ENCODE measurements at places on chromosomes 3 and 15. TPM values are rescaled to one million over a fixed set of nuclear protein-coding genes. Genes with fewer than 3 reads are reported as not detected.

The CD47 gene
- total RNA-seq = 126 TPM

DNA sequence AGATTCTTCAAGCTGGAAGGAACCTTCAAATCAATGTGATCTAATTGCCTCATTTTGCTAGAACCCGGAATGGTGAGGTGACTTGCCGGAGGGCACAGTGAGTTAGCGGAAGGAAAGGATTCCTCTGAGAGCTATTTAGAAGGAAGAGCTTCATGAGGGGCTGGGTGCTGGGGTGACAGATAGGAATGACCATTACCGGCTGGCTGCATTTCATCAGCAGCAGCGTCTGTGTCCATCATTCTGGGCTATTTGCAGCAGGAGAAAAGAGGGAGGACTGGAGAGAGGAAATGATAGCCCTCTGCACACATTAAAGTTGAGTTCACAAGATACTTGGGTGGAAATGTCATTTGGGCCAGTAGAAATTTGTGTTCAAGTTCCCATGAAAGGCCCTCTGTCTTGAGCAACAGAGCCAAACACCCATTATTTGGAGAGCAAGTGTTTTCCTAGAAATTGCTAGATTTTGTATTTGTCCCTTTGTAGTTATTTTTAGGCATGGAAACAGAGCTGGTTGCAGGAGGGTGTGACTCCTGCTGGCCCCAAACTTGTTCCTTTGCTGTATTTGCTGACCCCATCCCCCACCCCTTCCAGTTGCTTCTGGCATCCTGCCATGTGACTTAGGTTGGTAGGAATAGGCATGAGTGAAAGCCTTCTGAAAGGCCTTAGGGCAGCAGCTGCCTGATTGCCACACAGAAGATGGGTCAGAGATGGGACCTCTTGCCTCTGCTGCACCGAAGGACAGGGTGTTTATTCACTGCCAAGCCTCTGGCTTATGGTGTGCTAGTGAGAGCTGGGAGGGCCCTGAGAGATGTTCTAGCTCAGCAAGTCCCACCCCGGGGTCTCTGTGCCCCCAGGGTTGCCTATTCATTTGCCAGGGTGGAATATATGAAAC is 87.5 kb upstream of the PLXNA1 start:
- DNase-seq = no peak

GRCh38 chr3:79598594-79598993 is 169.2 kb downstream of the ROBO1 start:
- no peak for DNase-seq

GRCh38 chr3:63979093-63979885 is 44.0 kb downstream of the PSMD6 start:
- DNase-seq = no peak

The MINDY2 gene
- total RNA-seq = 11.8 TPM

GRCh38 chr3:9536212-9536611 is 17.4 kb downstream of the LHFPL4 start:
- DNase-seq = no peak
